Activated CD8-positive, alpha-beta memory T cell treated with anti-CD3 and anti-CD28 coated beads, Interleukin-2, amount 50 U/mL, for 48 hours (primary cell): ENCODE measurements at places on chromosomes 6 and 20.

DNA sequence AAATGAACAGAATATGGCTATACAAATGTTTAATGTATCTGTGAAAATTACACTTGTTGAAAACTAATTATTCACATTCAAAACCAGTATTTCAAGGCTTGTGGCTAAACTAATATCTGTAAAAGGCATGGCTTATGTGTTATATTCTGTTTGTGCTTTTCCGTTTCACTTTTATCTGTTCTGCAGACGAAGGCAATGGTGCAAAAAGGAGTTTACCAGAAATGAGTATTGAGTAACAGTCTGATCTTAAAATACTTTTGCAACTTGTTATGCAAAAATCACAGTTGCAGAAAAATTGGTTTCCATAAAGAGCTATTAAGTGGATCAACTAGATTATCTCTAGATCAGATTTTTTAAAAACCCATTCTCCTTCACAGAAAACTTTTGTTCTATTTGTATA, 9.4 kb upstream of the STX11 start:
- no peak for DNase-seq

GRCh38 chr6:128513878-128514277, 6.5 kb downstream of the PTPRK start:
- DNase-seq = no peak

GRCh38 chr6:42222448-42222847, 4.8 kb upstream of the MRPS10 start:
- DNase-seq = no peak

DNA sequence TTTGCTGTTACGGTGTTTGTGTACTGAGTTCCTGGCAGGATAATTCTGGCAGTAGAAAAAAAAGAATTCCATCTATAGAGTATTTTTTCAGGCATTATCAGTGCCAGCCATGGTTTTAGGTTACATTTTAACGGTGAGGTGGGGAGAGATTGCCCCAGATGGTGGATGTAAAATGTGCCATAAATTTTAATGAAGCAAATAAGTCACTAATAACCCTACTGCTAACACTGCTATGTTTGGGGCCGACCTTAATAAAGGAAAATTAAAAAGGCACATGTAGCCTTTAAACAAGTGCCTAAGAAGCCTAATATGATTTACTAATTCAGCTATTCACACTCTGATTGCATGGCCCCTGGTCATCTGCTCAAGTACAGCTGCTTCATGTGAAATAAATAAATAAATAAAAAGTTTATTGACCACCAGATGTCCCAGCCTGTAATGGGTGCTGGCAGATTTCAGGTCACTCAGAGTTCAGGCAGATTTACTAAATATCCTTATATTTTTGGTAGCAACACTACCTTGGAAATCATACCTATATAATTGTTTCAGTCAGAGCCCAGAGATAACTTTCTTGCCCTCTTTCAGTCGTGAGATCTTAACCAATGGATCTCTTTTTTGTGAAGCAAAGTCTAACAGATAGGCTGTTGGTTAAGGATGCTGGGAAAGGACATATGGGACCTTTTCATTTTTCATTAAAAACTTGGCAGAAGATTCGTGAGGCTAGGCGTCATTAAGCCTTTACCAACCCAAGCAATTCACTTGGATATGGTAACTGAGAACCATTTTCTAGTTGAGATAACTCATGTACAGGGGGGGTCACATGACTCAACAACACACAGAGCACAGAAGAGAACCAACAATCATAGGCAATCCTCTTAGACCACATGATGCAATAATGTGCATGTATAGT, 495.0 kb upstream of the NRSN1 start:
- no peak for DNase-seq

DNA sequence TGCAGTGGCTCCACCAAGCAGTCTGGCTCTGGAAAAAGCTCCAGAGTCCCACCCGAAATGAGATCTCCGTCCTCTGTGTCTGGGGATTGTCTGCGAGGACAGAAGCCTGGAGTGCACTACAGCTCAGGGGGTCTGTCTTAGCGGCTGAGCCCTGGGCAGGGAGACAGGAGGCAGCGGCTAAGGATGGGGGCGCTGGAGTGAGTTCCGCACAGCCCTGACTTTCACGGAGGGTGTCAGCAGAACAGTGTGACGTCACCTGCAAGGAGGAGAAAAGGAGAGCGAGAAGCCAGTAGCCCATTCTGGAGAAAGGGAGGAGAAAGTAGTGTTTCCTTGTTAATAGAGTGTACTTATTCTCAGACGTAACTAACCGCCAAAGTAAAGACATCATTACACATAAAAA, 97.6 kb downstream of the FAM50B start:
- DNase-seq = no peak

DNA sequence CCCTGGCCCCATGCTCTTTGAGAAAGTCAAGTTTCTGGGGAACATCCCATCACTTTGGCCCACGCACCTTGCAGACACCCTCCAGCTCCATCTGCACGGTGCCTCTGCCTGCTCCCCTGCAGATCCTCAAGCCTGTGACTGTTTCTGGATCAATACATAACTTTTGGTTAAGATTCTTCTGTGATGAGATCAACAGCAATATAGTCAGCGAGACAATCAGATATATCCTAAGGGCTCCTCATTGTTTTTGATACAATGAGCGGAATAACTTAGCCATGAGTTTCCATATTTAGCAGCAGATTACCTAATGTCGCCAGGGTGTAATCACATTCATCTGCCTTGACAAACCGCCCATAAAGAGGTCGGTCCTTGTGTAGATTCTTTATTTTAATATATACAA, 109.3 kb upstream of the MTHFD1L start:
- DNase-seq = no peak

DNA sequence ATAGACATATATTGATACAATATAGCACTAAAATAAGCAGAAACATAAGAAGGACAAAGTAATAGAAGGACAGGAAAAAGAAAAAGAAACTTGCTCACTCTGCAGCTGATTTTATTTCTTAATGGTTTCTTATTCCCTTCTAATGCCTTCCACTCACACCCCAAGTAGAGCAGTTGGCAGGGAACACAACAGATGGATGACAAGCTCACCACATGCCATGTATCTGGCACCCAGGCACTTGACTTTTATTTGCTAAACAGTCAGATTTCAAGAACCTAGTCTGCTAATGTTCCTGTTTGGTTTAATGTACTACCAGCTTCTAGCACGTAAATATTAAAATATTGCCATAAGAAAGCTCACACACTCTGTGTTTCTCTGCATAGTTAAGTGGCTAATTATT, 87.1 kb downstream of the COL19A1 start:
- no peak for DNase-seq

- no peak for DNase-seq
Observed at GRCh38 chr6:137638926-137639706, 144.9 kb upstream of the OLIG3 start.

- no peak for DNase-seq
Observed at GRCh38 chr6:3504938-3505805, 48.3 kb upstream of the SLC22A23 start.

- peak; percentile 77 for DNase-seq
Observed at GRCh38 chr6:28865401-28866204, 58.2 kb downstream of the TRIM27 start.

DNA sequence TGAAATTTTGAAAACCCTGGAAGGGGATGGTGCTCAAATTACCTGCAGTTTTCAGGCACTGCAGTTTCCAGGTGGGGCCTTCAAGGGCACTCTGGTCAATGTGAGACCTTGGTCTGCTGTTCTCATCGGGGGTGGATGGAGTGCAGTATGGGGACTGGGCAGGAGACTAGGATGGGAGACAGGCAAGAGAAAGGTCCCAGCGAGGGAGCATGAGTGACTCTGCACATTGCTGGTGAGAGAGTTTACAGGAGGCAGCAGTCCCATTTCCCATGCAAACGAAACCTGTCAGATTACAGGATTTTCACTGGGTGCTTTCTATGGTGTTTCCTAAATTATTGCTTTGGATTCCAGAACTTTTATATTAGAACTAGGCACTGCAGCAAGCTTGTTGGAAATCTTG, 73.5 kb upstream of the DTNBP1 start:
- no peak for DNase-seq

- no peak for DNase-seq
Observed at GRCh38 chr6:36712816-36713215, 15.2 kb downstream of the RAB44 start.
